ENCODE measurements at places on chromosomes 3 and 15. TPM values are rescaled to one million over a fixed set of nuclear protein-coding genes. Genes with fewer than 3 reads are reported as not detected.

PIERCE2 gene
- not detected for total RNA-seq

CHRD gene
- total RNA-seq: 0.21 TPM

CFAP92 gene
- total RNA-seq: 0.24 TPM

CATSPER2 gene
- total RNA-seq: 5.1 TPM

MAPK6 gene
- 39.9 TPM for total RNA-seq

ABCC5 gene
- total RNA-seq: 15.6 TPM

TM4SF1 gene
- 0.92 TPM for total RNA-seq

TGM4 gene
- total RNA-seq: not detected

C3orf33 gene
- 2.5 TPM for total RNA-seq
